Germinal center (tissue), 1 donor: ENCODE measurements at places on chromosomes 6 and 20.

- DNase-seq: no peak
Observed at GRCh38 chr6:128573036-128573435, 52.6 kb upstream of the PTPRK start.

GRCh38 chr6:43895656-43896328 lies 125.8 kb downstream of the VEGFA start:
- DNase-seq: no peak

DNA sequence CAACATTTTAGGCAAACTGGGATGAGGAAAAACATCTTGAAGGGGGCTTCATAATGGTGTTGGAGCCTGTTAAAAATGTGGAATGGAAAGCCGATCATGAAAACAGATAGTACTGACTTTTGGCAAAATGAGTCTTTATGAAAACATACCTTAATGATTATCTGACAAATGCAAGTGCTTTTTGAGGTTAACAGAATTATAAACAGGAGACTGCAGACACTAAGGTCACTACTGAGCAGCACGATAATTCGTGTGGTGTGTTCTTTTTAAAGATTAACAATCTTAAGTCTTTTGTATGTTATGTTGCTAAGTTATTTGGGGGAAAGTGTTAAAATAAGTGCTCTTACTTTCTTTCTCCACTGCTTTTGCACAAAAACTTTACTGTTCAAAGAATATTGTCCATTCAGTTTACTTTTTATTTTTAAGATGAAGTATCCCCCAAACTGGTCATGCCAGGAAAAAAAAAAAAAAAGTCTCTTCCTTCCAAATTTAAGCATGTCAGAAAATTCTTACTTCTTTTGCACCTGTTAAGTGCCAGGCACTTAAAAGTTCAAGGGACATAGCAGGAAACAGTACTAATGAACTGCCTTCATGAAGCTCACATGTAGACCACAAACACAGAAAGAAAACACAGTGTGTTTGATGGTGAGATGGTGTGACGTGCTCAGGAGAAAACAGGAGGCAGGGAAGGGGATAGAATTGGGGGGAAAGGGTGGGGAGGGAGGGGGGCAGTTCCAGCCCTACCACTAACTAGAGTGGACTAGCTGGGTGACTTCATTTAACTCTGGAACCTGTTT lies 73.2 kb downstream of the CDYL start:
- DNase-seq: no peak

DNA sequence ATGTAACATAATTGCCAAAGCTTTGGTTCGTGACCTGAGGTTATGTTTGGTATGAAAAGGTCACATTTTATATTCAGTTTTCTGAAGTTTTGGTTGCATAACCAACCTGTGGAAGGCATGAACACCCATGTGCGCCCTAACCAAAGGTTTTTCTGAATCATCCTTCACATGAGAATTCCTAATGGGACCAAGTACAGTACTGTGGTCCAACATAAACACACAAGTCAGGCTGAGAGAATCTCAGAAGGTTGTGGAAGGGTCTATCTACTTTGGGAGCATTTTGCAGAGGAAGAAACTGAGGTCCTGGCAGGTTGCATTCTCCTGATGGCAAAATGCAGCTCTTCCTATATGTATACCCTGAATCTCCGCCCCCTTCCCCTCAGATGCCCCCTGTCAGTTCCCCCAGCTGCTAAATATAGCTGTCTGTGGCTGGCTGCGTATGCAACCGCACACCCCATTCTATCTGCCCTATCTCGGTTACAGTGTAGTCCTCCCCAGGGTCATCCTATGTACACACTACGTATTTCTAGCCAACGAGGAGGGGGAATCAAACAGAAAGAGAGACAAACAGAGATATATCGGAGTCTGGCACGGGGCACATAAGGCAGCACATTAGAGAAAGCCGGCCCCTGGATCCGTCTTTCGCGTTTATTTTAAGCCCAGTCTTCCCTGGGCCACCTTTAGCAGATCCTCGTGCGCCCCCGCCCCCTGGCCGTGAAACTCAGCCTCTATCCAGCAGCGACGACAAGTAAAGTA lies 547 bp upstream of the ESR1 start:
- peak; percentile 19 for DNase-seq

DNA sequence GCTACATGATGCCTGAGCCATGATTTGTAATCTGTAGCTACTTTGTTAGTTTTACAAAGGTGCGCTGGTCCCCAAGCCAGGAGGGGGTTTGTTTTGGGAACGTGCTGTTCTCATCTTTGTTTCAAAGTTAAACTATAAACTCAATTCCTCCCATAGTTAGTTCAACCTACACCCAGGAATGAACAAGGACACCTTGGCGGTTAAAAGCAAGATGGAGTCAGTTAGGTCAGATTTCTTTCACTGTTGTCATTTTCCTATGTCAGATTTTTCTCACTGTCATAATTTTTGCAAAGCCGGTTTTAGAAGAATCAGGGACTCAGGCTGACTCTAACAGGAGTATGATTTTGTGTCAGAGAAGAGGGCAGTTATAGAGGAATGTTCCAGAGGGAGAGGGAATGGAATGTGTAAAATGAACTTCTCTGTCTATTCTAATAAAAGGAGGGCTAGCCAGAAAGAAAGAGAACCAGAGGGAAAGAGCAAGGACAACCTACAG lies 2.3 kb upstream of the GMPR start:
- DNase-seq: no peak

DNA sequence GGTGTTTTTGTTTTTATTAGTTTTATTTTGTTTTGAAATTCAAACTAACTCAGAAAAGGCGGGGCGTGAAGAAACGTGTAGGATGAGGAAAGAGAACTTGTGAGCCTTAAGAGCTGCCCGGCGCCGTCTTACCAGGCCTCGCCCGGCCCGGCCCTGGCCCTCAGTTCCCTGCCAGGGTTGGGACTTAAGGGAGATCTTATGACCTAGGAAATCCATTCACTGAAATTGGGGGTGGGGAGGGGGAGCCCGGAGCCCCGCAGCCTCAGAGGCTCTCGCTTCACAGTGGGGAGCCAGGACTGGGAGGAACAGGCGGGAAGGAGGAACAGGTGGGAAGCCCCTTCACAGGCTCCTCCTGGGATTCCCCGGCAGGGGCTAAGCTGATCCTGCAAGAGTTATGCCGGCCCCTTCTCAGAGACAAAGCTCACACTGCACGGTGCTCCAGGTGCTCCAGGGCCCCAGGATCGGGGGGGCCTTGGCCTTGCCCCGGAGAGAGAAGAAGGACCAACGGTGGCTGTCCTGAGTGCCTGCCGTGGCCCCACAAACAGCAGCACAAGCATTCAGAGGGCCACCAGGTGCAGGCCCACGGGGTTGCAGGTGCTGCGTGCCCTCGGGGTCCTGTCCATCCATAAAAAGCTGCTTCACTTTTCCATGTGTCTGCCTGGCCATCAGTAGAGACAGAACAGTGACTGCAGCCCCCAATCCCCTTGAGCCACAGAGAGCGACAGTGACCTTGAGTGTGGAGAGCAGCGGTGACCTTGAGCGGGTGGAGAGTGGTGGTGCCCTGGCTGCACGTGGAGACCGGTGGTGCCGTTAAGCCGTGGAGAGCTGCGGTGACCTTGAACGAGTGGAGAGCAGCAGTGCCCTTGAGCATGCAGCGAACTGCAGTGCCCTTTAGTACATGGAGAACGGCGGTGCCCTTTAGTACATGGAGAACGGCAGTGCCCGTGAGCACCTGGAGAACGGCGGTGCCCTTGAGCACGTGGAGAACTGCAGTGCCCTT lies 152.7 kb downstream of the DLL1 start:
- no peak for DNase-seq

DNA sequence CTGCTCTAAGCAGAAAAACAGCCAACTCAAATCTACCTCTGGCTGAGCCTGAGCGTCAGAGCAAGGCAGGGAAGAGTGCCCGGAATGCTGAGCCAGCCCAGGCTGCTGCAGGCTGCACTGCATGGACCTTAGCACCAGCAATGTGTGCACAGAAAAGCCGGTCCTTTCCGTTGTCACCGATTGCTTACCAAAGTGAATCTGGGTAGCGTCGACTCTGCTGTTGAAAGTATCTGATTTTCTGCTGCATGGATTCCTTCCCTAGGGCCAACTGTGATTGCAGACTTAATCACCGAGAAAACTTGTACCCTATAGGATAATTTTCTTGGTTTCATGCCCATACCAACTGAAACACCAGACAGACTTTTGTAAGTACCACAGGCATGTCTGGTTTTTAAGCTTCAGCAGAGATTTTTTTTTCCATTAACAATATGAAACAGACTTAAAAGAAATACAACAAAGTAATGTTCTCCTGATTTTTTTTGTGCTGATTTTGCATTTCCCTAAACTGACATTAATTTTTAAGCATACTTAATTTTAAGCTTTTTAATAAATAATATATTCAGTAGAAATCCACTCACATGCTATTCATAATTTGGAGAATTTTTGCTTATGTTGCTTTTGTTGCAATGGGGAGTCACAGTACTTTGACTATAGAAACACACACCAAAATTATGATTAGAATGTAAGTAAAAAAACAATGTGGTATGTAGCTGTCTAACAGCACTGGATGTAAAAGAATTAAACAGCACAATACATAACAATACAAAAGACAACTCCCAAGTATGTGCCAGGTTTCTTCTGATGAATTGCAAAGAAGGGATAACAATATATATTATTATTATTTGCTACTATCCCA lies 218.0 kb downstream of the THBS2 start:
- no peak for DNase-seq

DNA sequence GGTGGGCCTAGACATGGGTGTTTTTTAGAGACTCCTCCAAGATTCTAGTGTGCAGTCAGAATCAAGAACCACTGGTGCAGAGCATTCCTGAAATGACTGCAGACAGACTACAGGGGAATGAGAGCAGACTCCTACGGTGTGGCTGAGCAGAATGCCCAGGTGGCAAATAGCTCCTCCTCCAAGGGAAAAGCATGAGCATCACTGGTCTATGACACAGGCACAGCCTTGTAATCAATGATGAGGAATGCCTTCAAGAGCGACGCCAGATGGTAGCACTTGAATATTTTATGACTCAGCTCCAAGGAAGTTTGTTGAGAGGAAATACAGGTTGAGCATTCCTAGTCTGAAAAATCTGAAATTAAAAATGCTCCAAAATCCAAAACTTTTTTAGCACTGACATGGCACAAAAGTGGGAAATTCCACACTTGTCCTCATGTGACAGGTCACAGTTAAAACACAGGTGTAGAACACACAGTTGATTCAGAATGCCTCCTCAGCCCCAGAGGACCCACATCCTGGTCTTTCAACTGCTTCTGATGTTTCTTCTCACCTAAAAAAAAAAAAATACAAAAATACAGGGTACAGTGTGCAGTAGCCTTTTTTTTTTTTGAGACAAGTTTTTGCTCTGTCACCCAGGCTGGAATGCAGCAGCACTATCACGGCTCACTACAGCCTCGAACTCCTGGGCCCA lies 10.6 kb upstream of the FAM8A1 start:
- no peak for DNase-seq

DNA sequence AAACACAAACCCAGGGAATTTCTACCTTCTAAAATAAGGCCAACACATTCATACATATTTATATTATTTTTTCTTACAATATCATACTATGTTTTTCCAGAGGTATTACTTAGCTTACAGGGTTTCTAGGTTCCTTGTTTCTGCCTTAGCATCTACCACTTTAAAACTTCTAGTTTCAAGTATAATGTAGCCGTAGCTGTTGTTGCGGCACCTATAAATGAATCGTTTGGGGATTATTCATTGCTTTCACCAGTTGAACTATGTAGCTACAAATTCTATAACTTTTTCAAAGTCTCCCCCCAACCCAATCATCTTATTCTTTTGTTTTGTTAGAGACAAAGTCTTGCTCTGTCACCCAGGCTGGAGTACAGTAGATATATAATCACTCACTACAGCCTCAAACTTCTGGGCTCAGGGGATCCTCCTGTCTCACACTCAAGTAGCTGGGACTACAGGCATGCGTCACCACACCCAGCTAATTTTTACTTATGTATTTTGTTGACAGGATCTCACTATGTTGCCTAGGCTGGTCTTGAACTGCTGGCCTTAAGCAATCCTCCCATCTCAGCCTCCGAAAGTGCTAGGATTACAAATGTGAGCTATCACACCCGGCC lies 43.9 kb downstream of the TNFAIP3 start:
- DNase-seq: no peak

GRCh38 chr20:39850246-39850645 lies 838.8 kb downstream of the MAFB start:
- no peak for DNase-seq
